ENCODE measurements at places on chromosomes 3 and 15.

- no peak for DNase-seq
Observed at GRCh38 chr3:16848007-16848406, 36.7 kb upstream of the PLCL2 start.

DNA sequence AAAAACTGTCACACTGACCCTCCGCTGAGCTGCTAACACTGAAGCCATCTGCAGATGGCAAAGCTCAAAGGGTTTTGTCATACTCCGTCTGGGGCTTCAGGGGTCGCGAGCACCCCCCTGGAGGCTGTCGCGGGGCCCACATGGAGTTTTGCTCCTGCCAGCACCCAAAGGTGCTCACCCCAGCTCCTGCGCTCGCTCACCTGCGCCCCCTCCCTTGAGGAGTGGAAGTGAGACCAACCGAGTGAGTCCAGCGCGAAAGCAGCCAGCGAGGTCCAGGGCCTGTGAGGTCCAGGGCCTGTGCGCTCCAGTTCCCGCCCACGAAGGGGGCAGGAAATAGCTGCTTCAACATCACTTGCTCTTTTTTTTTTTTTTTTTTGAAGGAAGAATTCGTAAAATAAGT is 208.5 kb downstream of the ROBO2 start:
- DNase-seq, result no peak

DNA sequence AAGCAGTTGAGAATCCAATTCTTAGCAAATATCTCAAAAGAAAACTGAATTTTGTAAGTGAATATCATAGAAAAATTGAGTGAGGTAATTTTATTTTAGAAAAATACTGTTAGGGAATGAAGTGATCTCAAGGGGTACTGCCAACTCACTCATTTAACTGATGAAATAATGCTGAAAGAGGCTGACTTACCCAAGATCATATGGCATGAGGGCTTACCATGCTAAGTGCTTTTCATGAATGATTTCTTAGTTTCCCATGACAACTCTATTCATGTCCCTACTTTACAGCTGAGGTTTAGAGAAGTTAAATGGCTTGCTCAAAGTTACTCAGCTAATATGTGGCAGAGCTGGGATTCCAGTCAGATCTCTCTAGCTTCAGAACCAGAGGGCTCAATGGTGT is 30.6 kb downstream of the CCDC14 start:
- DNase-seq, result no peak

GRCh38 chr3:15476378-15476777 is 45.1 kb downstream of the COLQ start:
- no peak for DNase-seq

- no peak for DNase-seq
Observed at GRCh38 chr15:64096668-64097384, 1.0 kb downstream of the SNX1 start.

- DNase-seq, result no peak
Observed at GRCh38 chr15:100922192-100923040, 3.3 kb downstream of the LRRK1 start.

DNA sequence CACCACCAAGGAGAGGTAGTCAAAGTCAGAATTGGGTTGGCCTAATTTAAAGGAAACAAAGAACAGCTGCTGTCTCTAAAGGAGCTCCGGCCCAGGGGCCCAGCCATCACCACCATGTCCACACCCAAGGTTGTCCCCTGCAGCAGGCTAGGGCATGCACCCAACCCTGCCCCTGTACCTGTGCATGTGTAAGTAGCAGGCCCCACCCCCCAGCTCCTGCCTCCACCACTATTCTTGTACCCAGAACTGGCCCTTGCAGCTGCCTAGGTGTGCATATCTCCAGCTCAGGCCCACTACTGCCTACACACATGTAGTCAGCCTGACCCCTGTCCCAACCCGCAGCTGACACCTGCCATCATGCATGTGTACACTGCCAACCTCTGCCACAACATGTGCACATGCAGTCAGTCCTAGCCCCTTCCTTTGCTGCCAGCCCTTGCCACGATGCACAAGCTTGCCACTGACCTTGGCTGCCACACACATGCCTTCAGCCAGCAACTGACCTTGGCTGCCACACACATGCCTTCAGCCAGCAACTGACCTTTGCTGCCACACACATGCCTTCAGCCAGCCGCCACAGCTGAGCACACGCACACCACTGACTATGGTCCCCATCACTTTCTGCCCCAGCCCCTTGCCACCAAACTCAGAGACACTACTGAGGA is 39.7 kb downstream of the FGF12 start:
- DNase-seq, result no peak

DNA sequence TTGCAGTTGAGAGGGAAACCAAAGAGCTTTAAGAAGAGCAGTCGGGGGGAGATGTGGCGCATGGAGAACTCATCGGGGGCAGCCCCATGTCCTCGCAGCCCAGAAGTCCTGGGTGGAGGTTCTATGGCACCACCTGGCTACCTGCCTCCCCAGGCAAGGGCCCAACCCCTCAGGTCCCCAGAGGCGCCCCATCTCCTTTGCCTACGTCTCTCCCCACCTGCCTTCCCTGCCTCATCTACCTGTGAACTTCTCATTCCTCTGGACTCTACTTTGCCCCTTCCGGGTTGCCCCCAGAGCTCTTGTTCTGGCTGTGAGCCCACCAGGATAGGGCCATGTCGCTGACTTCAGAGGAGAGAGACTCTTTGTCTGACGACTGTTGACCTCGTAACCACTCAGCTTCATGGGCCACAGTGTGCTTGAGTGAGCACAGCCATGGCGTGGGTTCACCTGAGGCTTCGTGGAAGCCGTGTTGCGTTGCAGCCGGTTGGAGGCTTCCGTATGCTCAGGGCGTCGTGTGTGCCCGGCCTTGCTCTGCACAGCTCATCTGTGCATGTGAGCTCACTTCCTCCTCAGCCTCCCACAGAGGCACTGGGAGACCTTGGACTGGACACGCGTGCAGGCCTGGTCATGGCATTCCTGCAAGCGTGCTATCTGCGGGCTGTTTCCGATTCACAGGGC is 13.4 kb downstream of the APBA2 start:
- DNase-seq, result no peak

DNA sequence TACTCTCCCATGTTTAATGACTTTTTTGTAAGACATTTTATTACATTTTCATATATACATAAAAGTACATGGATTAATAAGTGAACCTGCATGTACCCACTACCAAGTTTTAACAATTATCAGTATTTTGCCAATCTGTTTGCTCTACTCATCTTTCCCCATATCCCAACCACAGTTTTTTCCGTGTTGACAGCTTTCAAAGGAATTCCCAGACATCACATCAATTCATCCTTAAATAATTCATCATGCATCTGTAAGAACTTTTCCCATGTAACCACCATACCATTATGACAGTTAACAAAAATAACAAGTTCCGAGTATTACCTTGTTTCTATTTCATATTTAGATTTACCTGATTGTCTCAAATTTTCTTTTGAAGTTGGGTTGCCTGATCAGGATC is 436.7 kb downstream of the PDCD6IP start:
- no peak for DNase-seq

DNA sequence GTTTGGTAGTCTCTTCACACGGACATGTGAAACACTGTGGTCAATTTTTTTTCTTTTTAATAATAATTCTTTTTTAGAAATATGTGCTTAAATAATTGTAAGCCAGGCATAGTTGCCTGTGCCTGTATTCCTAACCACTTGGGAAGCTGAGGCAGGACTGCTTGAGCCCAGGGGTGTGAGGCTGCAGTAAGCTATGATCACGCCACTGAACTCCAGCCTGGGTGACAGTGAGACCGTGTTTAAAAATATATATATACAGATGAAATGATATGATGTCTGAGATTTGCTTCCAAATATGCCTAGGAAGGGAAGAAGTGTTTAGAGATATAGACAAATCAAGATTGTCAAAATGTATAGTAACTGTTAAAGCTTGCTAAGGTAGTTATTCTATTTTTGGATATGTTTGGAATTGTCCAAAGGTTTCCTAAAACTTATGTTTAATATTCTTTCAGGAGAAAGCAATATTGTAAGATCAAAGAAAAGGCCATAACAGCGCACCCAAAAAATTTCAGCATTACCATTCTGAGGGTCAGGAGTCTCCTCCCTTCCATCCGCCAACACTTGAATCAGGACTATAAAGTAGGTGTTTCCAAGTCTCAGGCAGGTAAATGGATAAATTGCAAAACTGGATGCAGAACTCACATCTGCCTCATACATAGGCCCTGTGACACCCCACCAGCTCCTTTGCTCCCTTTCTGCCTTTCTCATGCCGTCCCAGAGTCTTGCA is 532 bp upstream of the SELENOT start:
- no peak for DNase-seq

DNA sequence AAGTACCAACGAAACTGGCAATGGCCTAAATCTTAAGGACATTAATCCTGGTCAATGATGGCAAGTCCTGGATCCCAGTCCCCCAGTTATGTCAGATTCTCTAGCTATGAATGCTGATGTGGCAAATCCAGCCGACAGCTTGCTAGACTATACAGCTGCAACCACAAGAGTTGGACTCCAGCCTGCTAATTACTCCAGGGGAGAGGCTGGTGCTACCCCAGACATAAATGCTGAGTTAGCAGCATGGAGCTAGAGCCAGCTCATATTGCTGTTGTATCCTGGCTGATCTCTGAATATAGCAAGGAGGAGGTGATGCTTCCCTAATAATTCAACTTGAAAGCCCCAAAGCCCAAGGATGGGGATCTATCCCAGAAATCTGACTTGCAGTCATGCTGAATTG is 207.1 kb downstream of the LRRN1 start:
- DNase-seq, result no peak

DNA sequence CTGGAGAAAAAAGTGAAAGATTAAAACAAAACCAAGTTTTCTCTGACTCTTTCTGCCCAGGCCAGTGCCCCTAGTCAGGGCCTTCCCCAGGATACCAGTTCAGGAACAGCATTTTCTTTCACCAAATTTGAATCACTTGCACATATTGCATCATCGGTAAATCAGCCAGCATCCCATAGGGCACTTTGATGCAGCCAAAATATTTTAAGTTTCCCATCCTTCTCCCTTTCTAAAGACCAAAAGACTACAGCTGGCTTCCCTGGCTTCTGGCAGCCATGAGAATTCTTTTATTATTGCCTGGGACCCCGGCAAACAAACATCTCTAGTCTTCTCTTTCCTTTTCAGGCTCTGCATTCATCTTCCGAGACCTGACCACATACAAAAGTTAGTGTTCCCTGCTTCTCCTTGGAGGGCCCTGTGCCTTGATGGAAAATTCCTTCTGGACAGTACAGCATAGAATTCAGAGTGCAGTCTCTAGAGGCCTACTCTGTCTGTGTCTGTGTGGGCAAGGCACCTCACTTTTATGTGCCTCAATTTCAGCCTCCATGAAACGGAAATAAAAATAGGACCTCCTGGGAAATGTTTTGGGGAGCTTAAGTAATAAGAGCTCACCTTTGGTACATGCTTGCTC is 348.0 kb downstream of the VPS13C start:
- DNase-seq, result no peak

- no peak for DNase-seq
Observed at GRCh38 chr3:149243540-149243939, 21.9 kb upstream of the CP start.

DNA sequence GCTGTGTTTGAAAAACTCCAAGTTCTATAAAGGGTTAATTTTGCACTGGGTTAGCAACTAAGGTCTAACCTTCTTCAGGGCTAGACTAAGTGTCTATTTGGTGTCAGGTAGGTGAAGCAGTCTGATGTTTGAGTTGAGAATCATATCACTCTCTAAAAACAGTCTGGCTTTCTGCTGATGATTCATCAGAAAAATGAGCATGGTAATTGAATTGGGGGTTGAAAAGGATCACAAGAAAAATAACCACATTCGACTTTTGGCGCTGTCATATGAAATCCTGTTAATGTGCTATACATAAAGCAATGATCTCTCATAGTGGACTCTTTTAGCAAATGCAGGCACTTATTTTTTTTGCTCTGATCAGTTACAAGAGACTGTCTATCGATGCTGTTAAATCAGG is 242.2 kb upstream of the AZI2 start:
- DNase-seq, result no peak

DNA sequence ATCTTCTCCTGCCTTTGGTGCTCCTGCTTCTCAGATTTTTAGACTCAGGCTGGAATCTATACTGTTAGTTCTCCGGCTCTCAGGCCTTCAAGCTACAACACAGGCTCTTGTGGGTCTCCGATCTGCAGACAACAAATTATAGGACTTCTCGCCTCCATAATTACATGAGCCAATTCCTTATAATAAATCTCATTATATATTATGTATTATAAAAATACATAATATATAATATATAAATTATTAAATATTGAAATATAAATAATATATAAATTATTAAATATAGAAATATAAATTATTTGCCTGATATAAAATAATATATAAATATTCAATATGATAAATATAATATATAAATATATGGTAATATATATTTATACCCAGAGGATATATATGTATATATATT is 1214.0 kb downstream of the ROBO2 start:
- no peak for DNase-seq

- DNase-seq, result no peak
Observed at GRCh38 chr3:28586325-28586724, 237.7 kb upstream of the AZI2 start.

DNA sequence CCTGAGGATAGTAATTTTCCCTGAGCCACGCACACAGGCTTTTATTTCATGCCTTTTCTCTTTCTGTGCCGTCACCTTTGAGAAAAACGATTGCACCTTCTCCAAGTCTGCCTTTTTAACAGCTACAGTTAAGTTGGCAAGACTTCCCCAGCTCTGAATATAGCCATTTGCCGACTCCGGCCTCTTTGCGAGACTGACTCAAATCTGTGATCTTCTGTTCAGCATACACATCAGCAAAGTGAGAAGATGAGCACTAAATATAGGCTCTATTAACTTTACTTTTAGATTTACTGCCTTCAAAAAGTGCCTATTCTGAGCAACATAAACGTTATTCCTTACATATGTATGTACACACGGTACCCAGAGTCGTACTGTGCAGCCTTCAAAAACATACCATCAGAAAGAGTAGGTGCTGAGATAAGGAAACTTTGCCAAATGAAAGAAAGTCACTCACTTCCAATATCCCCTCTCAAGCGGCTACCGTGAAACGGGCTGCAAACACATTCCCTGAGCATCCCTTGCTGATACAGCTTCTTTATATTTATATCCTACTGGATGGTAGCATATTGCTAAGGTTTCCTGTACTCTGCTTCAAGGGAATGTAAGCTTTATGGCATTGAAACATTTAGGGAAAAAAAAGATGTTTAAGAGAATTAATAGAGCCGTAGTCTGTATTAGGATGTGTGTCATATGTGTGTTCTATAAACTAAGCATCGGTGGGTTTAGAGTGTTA is 283.3 kb upstream of the TPRG1 start:
- no peak for DNase-seq

GRCh38 chr3:15521573-15521965 is at the start of gene COLQ:
Gene COLQ, minus strand, starts transcription at chr3:15521706. Its CDS starts 81 bp downstream, at chr3:15521625.
- no peak for DNase-seq

DNA sequence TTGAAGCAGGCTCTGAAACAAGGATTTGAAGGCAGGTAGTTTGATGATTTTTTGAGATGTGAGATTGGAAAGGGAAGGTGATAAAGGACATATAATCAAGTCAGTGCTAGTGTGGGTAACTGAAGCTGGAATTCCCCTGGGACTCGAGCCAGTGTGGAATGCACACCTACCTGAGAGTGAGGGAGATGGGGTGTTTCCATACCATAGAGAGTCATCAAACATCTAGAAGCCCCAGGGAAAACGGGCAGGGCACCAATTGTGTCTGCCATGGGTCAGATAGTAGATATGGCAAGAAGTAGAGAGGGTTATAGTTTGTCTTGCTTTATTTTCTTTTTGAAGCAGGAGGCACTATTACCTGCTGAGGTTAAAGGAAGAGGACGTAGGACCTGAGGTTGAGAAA is 120.0 kb downstream of the SSR3 start:
- DNase-seq, result no peak
